ENCODE measurements at places on chromosomes 3 and 15. TPM values are rescaled to one million over a fixed set of nuclear protein-coding genes. Genes with fewer than 3 reads are reported as not detected.
A peak's percentile ranks its signal among the peaks of the same experiment; 100 is the strongest.

Gene MESP1
- total RNA-seq: 1.2 TPM

Gene C3orf52
- 107 TPM for total RNA-seq

Gene BRK1
- total RNA-seq: 101 TPM

Gene ZIC1
- total RNA-seq: 3.9 TPM

Gene BTLA
- total RNA-seq: not detected

Gene DUOXA2
- not detected for total RNA-seq

Gene MORC1
- total RNA-seq: not detected

Gene HRH1
- 11.3 TPM for total RNA-seq

Gene LRRC49
- total RNA-seq: 12.6 TPM

DNA sequence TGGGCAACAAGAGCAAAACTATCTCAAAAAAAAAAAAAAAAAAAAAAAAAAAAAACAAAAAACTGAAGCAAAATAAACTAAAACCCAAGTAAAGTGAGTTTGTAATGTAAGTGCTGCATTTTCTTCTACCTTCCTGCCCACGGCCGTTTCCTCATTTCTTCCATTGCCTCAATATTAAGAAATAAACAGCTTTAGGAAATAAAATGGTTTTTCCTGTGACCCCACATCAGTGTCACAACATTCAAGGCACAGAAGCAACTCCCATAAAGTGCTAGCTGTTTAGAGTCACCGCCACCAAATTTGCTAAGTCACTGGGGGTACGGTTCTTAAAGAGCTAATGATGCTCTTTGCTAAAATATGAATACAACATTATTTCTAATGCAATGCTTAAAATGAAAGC, 3.3 kb downstream of the PKM start:
- H3K4me1 ChIP-seq: peaks cover 73% of the 10 kb centered on the region
- H3K27ac ChIP-seq: peak overlapping the region; percentile 97
- no peak for DNase-seq
- no peaks in the 10 kb centered on the region for H3K27me3 ChIP-seq

DNA sequence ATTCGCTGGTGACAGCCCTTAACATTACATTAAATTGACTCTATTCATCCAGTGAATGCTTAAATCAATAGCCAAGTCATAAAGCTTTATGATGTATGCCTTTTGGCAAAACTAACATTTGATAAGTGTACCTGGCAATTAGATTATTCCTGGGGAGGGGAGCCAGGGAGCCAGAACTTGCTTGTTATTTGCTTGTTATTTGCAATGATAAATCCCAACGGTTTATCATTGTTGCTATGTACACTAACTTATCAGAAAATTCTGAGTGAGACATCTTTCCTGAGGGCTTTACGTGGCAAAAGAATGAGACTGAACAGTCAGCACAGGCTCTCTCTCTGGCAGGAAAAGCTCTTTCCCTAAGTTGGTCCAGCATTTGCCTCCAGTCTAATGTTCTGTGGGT, 35.8 kb upstream of the FBN1 start:
- H3K4me1 ChIP-seq: no peaks in the 10 kb centered on the region
- no peak overlapping the region for H3K4me3 ChIP-seq
- H3K27me3 ChIP-seq: no peaks in the 10 kb centered on the region
- no peaks in the 10 kb centered on the region for H3K36me3 ChIP-seq
- no peak for DNase-seq

GRCh38 chr3:143090976-143091837, 28.4 kb upstream of the CHST2 start:
- no peak overlapping the region for H3K27ac ChIP-seq
- H3K27me3 ChIP-seq: no peaks in the 10 kb centered on the region
- no peaks in the 10 kb centered on the region for H3K36me3 ChIP-seq
- H3K4me1 ChIP-seq: no peaks in the 10 kb centered on the region

GRCh38 chr3:193809106-193809505, 216.1 kb downstream of the OPA1 start:
- no peaks in the 10 kb centered on the region for H3K36me3 ChIP-seq
- no peaks in the 10 kb centered on the region for H3K4me1 ChIP-seq
- H3K27me3 ChIP-seq: no peaks in the 10 kb centered on the region
- no peak overlapping the region for H3K27ac ChIP-seq

DNA sequence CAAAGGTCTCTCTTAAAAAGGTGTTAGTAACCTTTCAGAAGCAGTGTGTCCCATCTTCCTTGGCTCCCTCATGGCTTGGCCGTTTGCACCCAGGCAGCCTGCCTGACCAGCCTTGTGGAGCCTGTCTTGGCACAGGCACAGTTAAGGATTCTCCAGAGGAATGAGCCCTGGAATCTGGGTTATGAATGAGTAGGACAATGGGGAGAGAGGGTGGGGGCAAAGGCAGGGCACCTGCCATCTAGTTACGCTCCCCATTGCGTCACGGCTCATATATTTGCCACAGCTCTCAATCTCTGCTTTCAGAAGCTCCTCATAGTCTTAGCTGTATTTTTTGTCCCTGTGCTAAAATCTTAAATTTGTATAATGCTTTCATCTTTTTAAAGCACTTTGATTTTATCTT, 50.6 kb downstream of the WDR76 start:
- H3K27ac ChIP-seq: no peak overlapping the region
- H3K4me1 ChIP-seq: no peaks in the 10 kb centered on the region
- H3K4me3 ChIP-seq: no peak overlapping the region
- no peaks in the 10 kb centered on the region for H3K27me3 ChIP-seq
